Caki2 (cell line): ENCODE measurements at places on chromosomes 6 and 20. TPM values are rescaled to one million over a fixed set of nuclear protein-coding genes. Genes with fewer than 3 reads are reported as not detected.

VGLL2 gene
- not detected in 2 replicates for total RNA-seq

SLC52A3 gene
- total RNA-seq = 3.6 and 6.5 TPM in 2 replicates

MUC21 gene
- total RNA-seq = not detected in 2 replicates

SNX9 gene
- total RNA-seq = 22.4 and 26.4 TPM in 2 replicates

MPIG6B gene
- total RNA-seq = not detected in 2 replicates

MTFR2 gene
- 10.6 and 14.2 TPM in 2 replicates for total RNA-seq

KCNK5 gene
- total RNA-seq = 0.74 and 3.0 TPM in 2 replicates

TFEB gene
- total RNA-seq = 6.0 and 13.1 TPM in 2 replicates

ME1 gene
- 14.2 and 15.0 TPM in 2 replicates for total RNA-seq

TOP1 gene
- 10.3 and 18.4 TPM in 2 replicates for total RNA-seq

C6orf141 gene
- total RNA-seq = not detected in 2 replicates

LBP gene
- total RNA-seq = not detected in 2 replicates

COL12A1 gene
- total RNA-seq = 6.2 and 6.7 TPM in 2 replicates

TNNC2 gene
- total RNA-seq = not detected in 2 replicates

OPRM1 gene
- not detected in 2 replicates for total RNA-seq

OGFRL1 gene
- total RNA-seq = 8.8 and 12.1 TPM in 2 replicates

ARFRP1 gene
- 57.0 and 69.7 TPM in 2 replicates for total RNA-seq

LAMA2 gene
- total RNA-seq = 0.41 and 0.46 TPM in 2 replicates

SCRT2 gene
- total RNA-seq = not detected in 2 replicates

TBX18 gene
- not detected in 2 replicates for total RNA-seq

TLDC2 gene
- total RNA-seq = 13.6 and 23.6 TPM in 2 replicates

SLC22A3 gene
- total RNA-seq = 2.4 and 2.5 TPM in 2 replicates

UBE2C gene
- total RNA-seq = 112 and 164 TPM in 2 replicates

TP53TG5 gene
- not detected in 2 replicates for total RNA-seq
